Naive B cell (primary cell): ENCODE measurements at places on chromosomes 12 and 14.

- H3K36me3 ChIP-seq, result no peaks in the 10 kb centered on the region
- H3K27ac ChIP-seq, result peak overlapping the region; percentile 74
- peak; percentile 64 for DNase-seq
- peaks cover 9% of the 10 kb centered on the region for H3K4me1 ChIP-seq
- peak overlapping the region; percentile 30 for H3K4me3 ChIP-seq
These were observed 7.7 kb downstream of the PPP1R3E start for GRCh38 chr14:23294734-23295561.

DNA sequence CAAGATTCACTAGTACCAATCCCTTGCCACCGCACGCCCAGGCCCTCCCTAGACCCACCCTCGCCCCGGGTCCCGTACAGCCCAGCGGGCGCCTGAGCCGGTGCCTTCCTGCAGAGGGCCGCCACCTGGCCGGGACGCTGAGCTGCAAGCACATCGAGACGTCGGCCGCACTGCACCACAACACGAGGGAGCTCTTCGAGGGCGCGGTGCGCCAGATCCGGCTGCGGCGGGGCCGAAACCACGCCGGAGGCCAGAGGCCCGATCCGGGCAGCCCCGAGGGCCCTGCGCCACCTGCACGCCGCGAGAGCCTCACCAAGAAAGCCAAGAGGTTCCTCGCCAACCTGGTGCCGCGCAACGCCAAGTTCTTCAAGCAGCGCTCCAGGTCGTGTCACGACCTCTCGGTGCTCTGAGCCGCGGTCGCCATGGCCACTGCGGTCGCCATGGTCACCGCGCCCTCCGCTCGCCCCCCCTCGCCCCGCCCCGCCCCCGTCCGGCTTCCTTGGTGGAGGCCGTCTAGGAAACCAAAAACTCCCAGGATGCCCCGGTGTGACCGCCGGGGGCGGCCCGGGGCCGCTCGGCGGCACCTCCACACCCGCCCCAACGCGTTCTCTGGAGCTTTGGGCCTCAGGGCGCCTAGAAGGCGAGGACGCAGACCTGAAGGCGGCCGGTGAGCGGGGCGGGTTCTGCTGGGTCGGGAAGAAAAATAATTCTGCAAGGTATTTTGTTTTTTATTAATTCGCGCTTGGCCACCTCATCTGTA, 3.7 kb downstream of the REM2 start:
- peaks cover 56% of the 10 kb centered on the region for H3K4me1 ChIP-seq
- peak overlapping the region; percentile 98 for H3K4me3 ChIP-seq
- no peaks in the 10 kb centered on the region for H3K27me3 ChIP-seq
- peak; percentile 76 for DNase-seq
- H3K27ac ChIP-seq, result peak overlapping the region; percentile 99
- no peaks in the 10 kb centered on the region for H3K36me3 ChIP-seq

DNA sequence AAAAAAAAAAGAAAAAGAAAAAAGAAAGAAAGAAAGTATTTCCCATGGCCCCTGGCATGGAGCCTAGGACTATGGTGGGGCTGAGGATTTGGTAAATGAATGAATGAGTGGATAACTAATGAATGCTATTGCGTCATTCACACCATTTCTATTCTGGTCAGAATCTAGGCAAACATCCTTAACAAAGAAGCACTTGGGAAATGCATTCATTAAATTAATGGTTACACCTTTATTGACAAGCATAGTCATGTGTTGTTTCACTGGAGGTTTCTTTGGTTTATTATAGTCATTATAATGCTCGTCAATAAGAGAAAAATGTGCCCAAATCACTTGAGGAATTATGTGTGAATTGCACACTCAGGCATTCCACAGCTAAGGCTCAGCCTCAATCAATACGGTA, 13.6 kb upstream of the AQP2 start:
- no peak overlapping the region for H3K4me3 ChIP-seq
- DNase-seq, result no peak
- no peaks in the 10 kb centered on the region for H3K36me3 ChIP-seq
- no peaks in the 10 kb centered on the region for H3K4me1 ChIP-seq
- H3K27me3 ChIP-seq, result peaks cover 9% of the 10 kb centered on the region

GRCh38 chr14:41137741-41138140, 468.9 kb upstream of the LRFN5 start:
- no peak overlapping the region for H3K27ac ChIP-seq
- no peak overlapping the region for H3K4me3 ChIP-seq
- no peaks in the 10 kb centered on the region for H3K36me3 ChIP-seq
- no peak for DNase-seq

GRCh38 chr12:96337953-96338352, 62.3 kb downstream of the CDK17 start:
- H3K27ac ChIP-seq, result no peak overlapping the region
- peaks cover 32% of the 10 kb centered on the region for H3K4me1 ChIP-seq
- DNase-seq, result no peak
- H3K4me3 ChIP-seq, result no peak overlapping the region
- H3K27me3 ChIP-seq, result no peaks in the 10 kb centered on the region
- peaks cover 13% of the 10 kb centered on the region for H3K36me3 ChIP-seq

DNA sequence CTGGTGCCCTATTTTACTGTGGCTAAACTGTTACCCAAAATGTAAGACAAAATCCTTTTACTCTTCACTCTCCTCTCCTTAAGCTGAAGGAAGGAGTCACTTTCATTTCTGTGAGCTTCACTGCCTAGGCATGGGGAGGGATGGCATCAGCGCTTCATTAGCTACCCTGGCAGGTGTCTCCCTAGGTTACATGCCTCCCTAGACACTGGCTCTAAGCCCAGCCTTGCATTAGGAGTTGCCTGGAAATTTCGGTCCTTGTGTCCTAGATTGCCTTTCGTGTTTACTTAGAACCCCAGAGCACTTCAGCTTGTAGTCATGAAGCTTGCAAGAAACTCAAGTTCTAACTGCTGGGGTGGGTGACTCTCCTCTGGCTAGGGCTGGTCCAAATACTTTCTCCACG, 520.5 kb upstream of the STXBP6 start:
- H3K27me3 ChIP-seq, result no peaks in the 10 kb centered on the region
- H3K4me1 ChIP-seq, result no peaks in the 10 kb centered on the region
- no peak overlapping the region for H3K4me3 ChIP-seq
- H3K27ac ChIP-seq, result no peak overlapping the region
- no peak for DNase-seq

GRCh38 chr14:21311614-21312013, 31.7 kb downstream of the RPGRIP1 start:
- H3K4me3 ChIP-seq, result no peak overlapping the region
- no peak for DNase-seq
- H3K4me1 ChIP-seq, result peaks cover 29% of the 10 kb centered on the region
- no peaks in the 10 kb centered on the region for H3K27me3 ChIP-seq

DNA sequence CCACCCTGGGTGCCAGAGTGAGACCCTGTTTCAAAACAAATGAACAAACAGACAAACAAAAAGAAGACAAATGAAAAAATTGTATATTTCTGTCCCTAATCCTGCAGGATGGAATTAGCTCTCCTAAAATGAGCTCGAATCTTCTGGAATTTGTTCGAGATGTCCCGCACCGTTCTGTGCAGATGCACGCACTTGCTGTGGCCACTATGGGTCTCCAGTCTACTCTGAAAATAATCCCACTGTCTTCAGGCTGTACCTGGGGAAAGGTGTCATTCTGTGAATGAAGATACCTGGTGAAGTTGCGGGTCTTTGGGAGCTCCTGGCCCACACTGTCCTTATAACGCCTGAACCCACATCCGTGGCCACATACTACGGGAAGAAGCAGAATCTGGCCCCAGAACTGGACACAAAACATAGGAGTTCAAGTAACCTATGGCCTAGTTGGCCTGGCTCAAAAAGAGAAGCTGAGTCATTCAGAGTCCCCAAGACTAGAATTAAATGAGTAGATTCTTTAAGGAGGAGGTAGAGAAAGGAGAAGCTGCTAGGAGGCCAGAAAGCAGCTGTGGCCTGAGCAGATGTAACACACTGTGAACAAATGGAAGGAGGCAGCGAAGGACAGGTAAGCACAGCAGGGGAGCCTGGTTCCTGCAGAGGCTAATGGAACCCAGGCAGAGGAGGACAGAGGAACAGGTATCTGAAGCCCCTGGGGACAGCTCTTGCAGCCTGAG, 108.6 kb downstream of the FOXN3 start:
- H3K36me3 ChIP-seq, result no peaks in the 10 kb centered on the region
- DNase-seq, result no peak
- no peak overlapping the region for H3K4me3 ChIP-seq
- H3K27ac ChIP-seq, result peak overlapping the region; percentile 99
- no peaks in the 10 kb centered on the region for H3K27me3 ChIP-seq
- peaks cover 78% of the 10 kb centered on the region for H3K4me1 ChIP-seq

- H3K36me3 ChIP-seq, result peaks cover 7% of the 10 kb centered on the region
- H3K4me1 ChIP-seq, result no peaks in the 10 kb centered on the region
- no peak overlapping the region for H3K27ac ChIP-seq
- no peaks in the 10 kb centered on the region for H3K27me3 ChIP-seq
- no peak overlapping the region for H3K4me3 ChIP-seq
These were observed 19.2 kb downstream of the LUM start for GRCh38 chr12:91091916-91092715.

GRCh38 chr14:77620222-77620870, 3.9 kb upstream of the SPTLC2 start:
- H3K4me3 ChIP-seq, result no peak overlapping the region
- no peak for DNase-seq
- H3K36me3 ChIP-seq, result no peaks in the 10 kb centered on the region
- H3K27ac ChIP-seq, result no peak overlapping the region
- peaks cover 4% of the 10 kb centered on the region for H3K4me1 ChIP-seq

DNA sequence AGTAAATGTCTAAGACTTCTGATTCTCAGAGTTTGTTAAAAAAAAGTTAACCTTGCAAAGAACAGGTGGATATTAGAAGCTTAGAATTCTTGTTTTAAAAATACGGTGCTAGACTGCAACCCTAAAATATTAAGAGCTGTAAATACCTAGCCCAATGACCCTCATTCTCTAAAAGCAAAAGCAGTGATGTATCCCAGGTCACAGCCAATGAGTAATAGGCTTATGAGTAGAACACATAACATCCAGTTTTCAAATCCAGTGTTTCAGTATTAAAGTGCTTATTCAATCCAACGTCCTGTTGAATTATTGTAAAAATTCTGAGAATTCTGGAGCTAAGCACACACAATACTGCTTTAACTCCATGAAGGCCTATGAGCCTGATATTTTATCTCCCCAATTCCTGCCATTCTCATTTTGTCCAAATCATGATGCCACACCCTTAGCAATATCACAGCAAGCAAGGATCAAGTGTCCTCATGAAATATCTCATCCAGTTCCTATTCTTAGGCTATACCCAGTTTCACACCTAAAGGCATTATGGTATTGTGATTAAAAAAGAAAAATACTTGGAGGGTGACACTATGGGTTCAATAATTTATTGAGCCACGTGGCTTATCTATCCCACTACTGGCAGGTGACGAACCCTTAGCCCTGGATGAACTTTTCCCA, 15.3 kb upstream of the ARID4A start:
- H3K4me1 ChIP-seq, result peaks cover 33% of the 10 kb centered on the region
- H3K36me3 ChIP-seq, result peaks cover 24% of the 10 kb centered on the region
- DNase-seq, result no peak
- H3K27ac ChIP-seq, result no peak overlapping the region
- no peaks in the 10 kb centered on the region for H3K27me3 ChIP-seq

DNA sequence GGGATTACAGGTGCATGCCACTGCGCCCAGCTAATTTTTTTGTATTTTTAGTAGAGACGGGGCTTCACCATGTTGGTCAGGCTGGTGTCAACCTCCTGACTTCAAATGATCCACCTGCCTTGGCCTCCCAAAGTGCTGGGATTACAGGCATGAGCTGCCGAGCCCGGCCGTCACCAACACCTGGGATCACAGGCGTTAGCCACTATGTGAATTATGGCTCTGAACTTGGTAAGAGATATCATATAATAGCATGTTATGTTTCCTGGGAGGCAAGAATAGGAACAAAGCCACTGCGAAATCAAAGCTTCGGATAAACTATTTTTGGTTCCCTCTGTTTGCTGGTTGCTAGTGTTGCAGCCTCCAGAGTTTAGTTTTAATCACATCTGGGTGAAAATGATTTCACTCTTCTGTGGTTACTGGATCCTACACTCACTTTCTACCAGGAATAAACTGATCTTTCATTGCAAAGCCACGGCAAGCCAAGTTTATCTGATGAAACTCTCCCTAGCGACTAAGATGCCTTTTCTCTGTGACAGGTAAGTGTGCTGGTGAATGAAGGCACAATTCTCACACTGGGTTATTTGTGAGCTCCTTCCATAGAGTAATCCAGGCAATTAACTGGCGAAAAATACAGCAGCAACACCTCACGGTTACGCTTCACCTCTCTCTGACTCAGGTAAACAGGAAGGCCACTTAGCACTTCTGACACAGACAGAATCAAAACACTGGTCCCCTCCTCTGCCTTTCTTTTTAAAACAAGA, 16.7 kb downstream of the SNRNP35 start:
- peaks cover 31% of the 10 kb centered on the region for H3K4me1 ChIP-seq
- H3K36me3 ChIP-seq, result peaks cover 5% of the 10 kb centered on the region
- peak overlapping the region; percentile 96 for H3K27ac ChIP-seq
- DNase-seq, result no peak
- no peak overlapping the region for H3K4me3 ChIP-seq

DNA sequence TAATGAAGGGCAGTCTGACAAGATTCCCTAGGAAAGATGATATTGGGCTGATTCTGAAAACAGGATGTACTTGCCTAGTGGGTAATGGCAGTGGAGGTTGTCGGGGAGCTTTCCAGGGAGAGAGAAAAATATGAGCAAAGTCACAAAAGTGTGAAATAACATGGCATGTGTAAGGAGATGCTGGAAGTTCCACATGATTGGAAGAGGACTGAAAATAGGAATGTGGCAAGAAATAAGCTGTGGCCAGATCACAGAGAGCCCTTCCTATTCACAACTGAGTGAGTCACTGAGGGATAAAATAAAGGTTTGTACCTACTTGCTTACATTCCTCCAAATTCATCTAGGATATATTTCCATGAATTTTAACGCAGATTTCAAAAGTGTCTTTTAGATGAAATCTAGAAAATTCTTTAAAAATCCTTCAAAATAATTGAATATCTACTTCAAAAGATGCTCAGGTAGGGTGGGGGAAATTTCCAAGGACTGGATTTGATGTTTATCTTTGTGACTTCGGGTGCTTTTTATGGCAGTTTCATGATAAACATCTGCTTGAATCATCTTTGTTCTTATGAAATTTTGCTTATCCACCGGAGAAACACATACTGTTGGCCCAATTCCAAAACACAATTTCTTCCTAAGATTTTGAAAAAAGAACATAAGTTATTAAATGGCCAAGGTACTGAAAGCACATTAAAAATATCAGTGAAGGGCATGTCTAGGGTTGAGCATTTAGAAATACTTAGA, 36.3 kb upstream of the SLC2A13 start:
- H3K27ac ChIP-seq, result no peak overlapping the region
- no peaks in the 10 kb centered on the region for H3K27me3 ChIP-seq
- DNase-seq, result no peak
- no peaks in the 10 kb centered on the region for H3K4me1 ChIP-seq

DNA sequence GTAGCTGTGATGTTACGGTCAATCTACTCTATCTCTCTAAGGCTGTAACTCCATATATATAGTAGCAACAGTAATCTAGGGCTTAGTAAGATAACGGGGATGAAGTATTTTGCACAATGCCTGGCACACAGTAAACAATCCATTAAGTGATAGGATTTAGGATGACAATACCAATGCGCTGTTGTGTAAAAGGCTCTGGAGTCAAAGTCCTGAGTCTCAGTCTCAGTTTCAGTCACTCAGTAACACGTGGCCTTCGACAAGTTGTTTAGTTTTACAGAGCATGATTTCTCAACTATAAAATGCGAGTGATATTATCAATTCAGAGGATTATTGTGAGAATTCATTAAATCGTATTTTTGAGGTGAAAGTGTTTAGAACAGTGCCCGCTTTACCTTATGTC, 162.4 kb downstream of the GARIN6 start:
- H3K4me3 ChIP-seq, result no peak overlapping the region
- H3K27ac ChIP-seq, result no peak overlapping the region
- peaks cover 1% of the 10 kb centered on the region for H3K27me3 ChIP-seq
- no peaks in the 10 kb centered on the region for H3K4me1 ChIP-seq
